ENCODE measurements at places on chromosomes 7 and 10. TPM values are rescaled to one million over a fixed set of nuclear protein-coding genes. Genes with fewer than 3 reads are reported as not detected.

The SLC39A12 gene
- total RNA-seq: not detected

The ZNF32 gene
- total RNA-seq: 38.1 TPM

The ERVW-1 gene
- not detected for total RNA-seq

The IGFBP3 gene
- total RNA-seq: 98.7 TPM

The GPER1 gene
- total RNA-seq: 2.9 TPM

The TBX20 gene
- total RNA-seq: 58.0 TPM

The DRGX gene
- not detected for total RNA-seq

GRCh38 chr7:123230147-123230546 lies 30.4 kb upstream of the SLC13A1 start:
- no peak for DNase-seq

GRCh38 chr7:22669692-22670421 lies 57.1 kb upstream of the IL6 start:
- DNase-seq: no peak

DNA sequence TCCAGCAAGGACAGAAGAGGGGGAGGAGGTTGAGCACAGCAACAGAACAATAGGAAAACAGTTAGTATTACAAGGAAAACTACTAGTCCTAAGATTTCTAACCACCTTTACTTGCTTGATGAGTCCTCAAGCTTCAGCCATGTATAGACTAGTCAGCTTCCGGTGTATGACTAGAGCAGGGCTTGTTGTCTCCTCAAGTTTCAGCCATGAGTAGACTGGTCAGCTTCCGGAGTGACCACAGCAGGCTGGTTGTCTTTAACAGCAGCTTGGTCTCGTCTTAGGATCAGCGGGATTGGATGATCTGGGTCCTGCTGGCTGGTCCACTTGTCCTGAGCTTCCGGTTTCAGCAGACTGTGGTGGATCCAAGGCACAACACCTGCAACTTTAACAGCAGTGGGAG lies 10.6 kb upstream of the ZNF239 start:
- DNase-seq: no peak

DNA sequence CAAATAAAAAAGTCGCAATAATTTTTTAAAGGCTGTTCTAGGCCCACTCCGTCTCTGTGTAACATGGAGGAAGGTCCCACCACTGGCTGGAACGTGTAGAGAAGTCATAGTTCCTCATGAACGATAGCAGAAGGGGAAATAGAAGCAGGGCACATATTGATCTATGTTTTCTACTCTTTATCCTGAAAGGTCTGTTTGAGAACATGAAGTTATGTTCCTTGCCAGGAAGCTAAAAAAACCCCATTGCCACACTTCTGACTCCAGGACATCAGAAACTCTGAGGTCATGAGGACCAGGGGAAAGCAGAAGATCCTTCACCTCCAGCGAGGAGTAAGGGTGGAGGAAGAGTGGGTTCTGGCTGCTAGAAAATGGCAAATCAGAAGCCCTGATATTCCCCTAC lies 10.8 kb downstream of the ANKRD22 start:
- no peak for DNase-seq

DNA sequence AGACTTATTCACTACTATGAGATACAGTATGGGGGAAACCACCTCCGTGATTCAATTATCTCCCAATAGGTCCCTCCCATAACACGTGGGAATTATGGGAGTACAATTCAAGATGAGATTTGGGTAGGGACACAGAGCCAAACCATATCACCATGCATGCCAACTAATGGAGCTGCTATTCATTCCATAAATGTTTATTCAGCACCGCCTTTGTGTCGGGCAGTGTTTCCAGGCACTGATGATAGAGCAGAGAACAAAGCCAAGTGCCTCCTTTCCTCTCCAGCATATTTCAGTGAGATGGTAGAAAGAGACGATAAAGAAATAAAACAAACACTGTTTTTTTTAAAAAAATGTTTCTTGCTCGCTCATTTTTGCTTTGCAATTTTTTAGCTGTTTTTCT lies 295.9 kb upstream of the FOXK1 start:
- DNase-seq: no peak

GRCh38 chr10:124742413-124743190 lies 1.6 kb downstream of the FAM53B start:
- DNase-seq: no peak
